ENCODE measurements at places on chromosomes 1 and 21.

DNA sequence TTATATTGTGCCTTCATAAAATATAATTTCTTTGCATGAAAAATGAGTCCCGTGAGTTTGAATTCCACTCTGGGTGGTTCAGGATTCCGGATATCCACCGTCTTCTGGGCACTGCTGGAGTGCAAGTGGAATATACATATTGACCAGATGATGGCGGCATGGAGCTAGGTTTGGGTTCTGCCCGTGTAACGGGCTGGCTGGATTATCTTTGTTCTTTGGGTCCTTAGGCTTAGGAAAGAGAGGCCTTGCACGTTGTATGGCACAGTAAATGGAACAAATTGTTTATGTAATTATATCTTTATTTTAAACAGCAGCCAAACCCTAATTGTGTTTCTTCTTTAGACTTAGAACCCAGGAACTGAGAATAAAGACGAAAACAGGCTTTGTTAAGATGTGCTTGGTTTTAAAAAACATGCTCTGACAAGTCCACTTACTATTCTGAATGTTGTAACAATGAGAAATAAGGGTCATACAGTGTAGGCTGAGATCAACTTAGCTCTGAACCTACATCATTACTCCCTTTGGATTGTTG, 13.5 kb upstream of the ACBD6 start:
- peak; percentile 68 for DNase-seq

DNA sequence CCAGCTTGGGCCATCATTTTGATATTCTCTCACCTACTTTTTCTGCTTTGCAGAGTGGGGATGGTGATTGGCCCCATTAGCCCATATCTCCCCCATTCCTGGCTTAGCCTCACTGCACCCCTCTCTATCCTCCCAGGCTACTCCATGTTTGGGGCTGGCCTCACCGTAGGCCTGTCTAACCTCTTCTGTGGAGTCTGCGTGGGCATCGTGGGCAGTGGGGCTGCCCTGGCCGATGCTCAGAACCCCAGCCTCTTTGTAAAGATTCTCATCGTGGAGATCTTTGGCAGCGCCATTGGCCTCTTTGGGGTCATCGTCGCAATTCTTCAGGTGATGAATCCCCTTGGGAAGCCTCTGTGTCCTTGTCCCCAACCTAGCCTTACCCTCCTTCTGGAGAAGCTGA, 2.1 kb upstream of the B4GALT2 start:
- no peak for DNase-seq

DNA sequence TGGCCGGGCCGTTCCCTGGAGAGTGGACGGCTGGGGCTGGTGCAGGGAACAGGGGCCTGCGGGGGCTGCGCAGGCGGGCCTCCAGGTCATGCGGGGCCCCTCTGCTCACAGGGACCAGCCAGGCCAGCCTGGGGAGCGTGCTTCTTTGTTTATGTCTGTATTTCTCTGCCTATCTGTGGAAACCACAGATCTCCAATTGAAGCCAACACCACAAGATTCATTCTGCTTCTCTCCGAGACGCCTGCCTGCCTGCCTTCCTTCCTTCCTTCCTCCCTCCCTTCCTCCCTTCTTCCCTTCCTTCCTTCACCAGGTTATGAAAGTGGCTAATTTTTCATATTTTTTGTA, 39.9 kb upstream of the HMGN1 start:
- no peak for DNase-seq

GRCh38 chr21:44763050-44763378, 38.6 kb downstream of the UBE2G2 start:
- no peak for DNase-seq

DNA sequence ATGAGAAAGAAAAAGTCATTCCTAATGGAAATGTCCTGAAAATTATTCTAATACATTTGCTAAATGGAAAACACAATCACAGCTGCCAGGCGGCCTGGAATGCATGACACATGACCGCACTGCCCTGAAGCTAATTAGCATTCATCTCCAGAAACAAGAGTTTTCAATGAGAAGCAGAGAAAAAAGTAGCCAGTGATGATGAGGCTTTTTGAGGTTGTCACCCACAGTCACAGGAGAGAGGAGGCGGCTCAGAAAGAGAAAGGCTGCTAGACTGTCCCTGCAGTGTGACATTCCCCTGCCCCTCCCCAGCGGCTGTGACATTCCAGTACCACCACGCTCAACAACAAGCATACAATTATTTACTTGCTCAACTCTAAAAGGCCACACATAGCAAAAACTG, 122.9 kb upstream of the KRTAP19-8 start:
- peak; percentile 16 for DNase-seq

DNA sequence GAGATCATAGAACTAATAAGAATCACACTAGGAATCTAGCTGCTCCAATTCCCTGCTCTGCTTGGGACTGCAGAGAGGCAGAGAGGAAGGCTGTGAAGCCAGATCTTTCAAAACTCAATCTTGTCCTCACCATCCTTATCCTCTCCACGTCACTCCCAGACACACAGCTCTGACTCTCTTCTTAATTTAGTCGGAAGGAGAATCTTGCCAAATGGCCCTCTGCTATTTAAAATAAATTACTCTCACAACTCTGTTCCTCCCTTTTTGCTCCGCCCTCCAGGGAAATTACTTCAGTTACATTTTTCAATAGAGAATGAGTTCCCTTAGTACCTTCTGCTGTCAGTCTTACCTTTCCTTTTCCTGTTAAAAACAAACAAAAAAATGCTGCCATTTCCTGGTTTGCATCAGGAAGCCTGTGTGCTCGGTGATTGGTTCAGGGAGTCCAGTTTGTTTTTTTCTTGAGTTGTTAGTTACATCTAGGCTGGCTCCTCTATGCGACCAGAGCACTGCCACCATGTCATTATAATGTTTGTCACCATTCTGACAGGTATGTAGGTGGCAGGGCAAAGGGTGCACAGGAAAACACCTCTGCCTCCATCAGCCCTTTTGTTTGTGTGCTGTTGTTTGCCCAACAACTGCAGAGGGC, 80.1 kb downstream of the FCRL5 start:
- no peak for DNase-seq

DNA sequence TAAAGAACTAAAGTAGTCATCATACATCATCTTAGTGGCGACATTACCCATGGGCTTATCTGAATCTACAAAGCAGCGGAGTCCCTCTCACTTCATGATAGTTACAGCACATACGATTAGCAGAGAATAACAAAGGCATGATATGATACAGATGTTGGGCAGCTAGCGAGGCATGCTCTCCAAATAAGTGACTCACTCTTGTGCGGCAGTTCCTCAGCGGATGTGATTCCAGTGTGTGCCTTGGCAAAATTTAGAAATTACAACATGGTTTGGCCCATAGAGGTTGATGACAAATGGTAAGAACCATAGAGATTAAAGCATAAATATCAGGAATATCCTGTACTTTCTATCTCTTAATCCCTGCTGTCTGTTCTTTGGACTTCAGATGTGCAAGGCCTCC, 48.1 kb upstream of the PAXBP1 start:
- no peak for DNase-seq

DNA sequence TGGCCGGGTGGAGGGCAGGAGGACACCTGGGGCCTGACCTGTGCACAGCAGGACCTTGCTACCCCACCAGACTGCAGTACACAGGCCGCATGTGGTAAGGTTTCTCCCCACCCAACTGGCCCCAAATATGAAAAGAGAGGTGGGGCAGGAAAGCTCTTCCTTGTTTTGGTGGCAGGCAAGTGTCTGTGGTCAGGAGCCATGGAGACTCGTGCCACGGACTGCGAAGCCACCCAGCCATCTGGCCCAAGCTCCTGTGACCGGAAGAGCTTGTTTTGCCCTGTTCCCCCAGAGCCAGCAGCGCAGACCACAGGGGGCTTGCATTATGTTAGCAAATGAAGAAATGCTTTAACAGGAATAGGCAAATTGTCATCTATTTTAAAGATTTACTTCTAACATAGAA, 54.9 kb downstream of the OLIG1 start:
- no peak for DNase-seq

- DNase-seq: no peak
These were observed 62.1 kb downstream of the DEGS1 start for GRCh38 chr1:224245188-224245587.

DNA sequence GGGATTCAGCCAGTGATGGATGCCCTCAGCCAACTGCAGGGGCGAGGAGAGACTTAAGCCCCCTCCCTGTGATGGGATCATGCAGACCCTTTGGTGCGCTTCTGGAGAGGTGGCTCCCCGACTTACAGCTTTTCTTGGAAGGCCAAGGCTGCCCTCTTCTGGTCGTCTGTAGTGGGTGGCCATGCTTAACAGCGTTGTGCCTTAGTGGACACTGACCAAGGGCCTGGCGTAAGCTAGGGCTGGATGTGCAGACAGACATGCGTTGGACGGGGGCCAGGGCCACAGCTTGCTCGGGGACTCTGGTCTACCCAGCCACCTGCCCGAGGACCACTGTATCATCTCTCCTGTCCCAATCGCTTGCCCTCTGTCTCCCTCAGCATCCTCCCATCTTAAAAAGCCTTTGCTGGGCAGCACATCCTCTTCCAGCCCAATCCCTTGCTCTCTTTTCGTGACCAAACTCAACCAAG, 5.5 kb downstream of the AZIN2 start:
- DNase-seq: peak; percentile 69

DNA sequence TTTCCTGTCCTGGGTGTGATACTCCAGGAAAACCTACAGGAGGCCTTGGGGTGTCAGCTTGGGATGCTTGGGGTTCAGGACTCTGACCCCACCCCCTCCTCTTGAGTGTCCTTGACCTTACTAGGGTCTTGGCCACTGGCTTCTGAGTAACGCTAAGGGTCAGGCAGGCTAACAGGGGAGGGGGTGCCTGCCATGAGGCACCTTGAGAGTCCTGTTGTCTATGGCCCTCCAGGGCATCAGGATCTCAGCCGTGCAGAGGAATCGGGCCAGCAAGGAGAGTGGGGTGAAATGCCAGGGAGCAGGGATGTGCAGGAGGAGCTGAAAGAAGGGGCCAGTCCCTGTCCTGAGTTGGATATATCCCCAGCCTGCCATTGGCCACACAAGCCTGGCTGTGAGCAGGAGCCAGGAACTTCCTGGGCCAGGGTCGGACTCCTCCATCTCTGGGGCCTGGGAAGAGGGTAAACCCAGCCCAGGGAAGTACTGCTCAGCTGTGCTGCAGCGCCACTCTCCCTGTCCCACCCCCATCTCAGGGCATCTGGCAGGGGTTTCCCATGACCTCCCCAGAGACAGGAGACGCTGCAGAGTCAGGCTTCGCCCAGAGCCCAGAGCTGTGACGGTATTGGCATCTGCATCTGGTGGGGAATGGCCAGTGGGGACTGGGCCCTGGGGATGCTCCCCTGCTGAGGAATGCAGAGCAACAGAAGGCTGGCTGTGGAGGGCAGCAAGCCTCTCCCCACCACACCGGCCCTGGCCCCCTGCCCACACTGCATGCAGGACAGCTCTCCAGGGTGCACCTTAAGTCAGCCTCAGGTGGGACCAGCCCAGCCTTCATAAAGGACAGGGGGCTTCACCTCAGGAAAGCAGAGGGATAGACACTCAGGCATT, 6.3 kb downstream of the KIF21B start:
- no peak for DNase-seq

DNA sequence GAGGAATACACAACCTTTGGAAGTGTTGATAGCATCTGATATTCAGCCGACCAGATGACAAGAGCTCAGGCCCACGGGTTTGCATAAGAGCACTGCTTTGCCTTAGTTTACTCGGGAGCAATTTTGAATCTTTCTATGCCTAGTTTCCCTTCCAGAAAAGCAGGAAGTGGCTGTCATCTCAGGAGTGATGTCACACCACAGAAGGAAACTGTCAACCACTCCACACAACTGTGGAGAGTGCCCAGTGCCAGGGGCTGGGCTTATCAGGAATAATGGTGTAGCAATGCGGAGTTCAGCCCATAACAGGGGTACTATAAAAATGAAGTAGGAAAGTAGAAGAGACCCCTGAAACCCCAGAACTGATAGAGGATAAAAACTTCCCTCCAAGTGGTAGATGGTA, 28.4 kb downstream of the NTPCR start:
- no peak for DNase-seq
